ENCODE measurements at places on chromosomes 7 and 10.
A peak's percentile ranks its signal among the peaks of the same experiment; 100 is the strongest.

- peak; percentile 95 for DNase-seq
Observed at GRCh38 chr7:23396222-23397015, 73.9 kb downstream of the IGF2BP3 start.

- DNase-seq: no peak
Observed at GRCh38 chr10:43252783-43253341, 14.0 kb downstream of the RASGEF1A start.

GRCh38 chr7:44533301-44534055 lies 7.7 kb downstream of the NPC1L1 start:
- no peak for DNase-seq

DNA sequence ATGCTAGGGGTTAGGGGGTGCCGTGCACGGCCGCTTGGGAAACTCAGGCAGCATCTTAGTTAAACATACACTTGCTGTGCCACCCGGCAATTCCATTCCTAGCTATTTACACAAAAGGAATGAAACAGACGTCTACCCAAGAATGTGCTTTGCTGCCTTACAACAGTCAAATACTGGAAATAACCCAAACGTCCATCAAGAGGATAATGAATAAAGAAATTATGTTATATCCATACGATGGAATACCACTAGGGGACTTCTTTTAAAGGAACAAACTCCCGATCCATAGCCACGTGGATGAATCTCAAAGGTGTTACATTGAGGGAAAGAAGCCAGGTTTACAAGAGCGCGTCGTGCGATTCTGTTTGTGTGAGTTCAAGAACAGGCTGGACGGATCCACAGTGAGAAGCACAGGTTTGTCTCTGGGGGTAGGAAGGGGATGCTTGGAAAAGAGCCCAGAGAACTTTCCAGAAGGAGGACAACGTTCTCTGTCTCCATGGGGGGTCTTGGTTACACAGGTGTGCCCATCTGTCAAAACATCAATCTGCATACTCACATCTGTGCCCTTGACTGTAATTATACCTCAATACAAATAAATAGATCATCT lies 41.8 kb downstream of the STK32C start:
- DNase-seq: peak; percentile 14
